Anterior cingulate cortex (tissue), 58 donors: ENCODE measurements at places on chromosomes 1 and 21.
A peak's percentile ranks its signal among the peaks of the same experiment; 100 is the strongest.

GRCh38 chr1:194378517-194378916, 1192.1 kb upstream of the B3GALT2 start:
- no peak for DNase-seq

- no peak for DNase-seq
Measured at GRCh38 chr21:34022627-34023335, 50.6 kb upstream of the MRPS6 start.

DNA sequence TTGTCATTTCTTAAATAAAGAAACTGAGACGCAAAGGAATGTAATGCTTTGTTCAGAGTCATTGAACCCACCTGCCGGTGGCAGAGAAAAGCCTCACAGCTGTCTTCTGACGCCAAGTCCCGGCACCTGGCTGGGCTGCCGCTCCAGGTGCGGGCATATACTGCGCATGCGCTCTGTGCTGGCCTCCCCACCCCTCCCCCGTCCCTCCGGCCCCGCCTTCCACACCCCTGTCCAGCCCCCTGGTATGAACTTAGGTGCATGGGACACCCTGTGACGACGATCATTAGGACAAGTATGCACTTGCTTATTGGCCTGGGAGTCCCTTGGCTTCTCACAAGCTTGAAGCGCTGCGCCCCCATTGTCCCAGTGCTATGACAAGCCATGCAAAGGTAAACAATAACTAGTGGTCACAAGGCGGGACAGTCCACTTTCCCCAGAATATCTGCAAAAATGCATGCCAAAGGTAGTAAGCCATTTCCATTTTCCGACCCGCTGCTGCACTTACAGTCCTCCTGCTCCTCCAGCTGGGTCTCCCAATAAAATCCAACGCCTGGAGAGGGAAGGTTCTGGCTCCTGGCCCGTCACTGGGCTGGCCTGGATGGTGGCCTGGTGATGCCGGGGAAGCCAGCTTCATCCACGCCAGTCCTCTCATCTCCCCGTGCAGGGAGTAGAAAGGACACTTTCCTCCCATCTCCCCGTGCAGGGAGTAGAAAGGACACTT, 100.4 kb downstream of the PSMG1 start:
- no peak for DNase-seq

DNA sequence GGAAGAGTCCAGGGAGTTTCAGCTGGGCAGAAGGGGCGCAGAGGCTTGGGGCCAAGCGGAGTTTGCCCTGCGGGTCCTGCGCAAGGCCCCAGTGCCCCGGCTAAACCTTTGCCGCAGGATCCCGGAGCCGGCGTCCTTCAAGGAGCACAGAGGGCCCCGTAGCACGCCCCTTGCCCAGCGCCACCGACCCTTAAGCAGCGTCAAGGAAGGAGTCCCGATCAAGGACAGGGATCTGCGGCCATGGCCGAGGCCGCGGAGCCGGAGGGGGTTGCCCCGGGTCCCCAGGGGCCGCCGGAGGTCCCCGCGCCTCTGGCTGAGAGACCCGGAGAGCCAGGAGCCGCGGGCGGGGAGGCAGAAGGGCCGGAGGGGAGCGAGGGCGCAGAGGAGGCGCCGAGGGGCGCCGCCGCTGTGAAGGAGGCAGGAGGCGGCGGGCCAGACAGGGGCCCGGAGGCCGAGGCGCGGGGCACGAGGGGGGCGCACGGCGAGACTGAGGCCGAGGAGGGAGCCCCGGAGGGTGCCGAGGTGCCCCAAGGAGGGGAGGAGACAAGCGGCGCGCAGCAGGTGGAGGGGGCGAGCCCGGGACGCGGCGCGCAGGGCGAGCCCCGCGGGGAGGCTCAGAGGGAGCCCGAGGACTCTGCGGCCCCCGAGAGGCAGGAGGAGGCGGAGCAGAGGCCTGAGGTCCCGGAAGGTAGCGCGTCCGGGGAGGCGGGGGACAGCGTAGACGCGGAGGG, 520 bp downstream of the CLIC6 start:
- DNase-seq = no peak

- no peak for DNase-seq
Measured at GRCh38 chr1:87497380-87498203, 168.9 kb downstream of the LMO4 start.

GRCh38 chr1:161106431-161106830, 8.3 kb downstream of the KLHDC9 start:
- DNase-seq = no peak

- no peak for DNase-seq
Measured at GRCh38 chr1:157920748-157921147, 72.7 kb upstream of the KIRREL1 start.

GRCh38 chr1:195908121-195908520, 700.1 kb downstream of the KCNT2 start:
- no peak for DNase-seq

DNA sequence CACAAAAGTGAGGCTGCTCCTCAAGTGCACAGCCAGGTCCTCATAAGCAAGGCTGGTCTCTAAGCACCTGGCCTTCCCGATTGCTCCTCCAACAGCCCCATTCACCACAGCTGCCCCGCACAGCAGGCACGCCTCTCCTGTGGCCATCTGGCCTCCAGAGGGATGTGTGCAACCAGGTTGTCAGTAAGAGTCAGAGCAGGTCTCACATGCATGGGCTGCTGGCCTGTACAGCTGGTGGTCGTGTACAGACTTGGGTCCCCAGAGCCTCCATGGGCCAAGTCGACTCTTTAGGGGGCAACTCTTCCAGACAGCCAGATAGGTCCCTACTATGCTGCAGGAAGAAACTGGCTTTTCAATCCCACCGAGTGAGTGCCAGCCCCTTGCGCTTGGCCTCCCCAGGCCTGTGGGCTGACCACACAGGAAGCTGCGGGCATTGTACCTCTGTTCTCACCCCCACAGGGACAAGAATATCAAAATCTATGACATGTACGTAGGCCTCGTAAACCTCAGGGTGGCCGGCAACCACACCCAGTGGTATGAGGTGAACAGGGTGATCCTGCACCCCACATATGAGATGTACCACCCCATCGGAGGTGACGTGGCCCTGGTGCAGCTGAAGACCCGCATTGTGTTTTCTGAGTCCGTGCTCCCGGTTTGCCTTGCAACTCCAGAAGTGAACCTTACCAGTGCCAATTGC, 1.4 kb downstream of the PRSS38 start:
- DNase-seq = no peak

DNA sequence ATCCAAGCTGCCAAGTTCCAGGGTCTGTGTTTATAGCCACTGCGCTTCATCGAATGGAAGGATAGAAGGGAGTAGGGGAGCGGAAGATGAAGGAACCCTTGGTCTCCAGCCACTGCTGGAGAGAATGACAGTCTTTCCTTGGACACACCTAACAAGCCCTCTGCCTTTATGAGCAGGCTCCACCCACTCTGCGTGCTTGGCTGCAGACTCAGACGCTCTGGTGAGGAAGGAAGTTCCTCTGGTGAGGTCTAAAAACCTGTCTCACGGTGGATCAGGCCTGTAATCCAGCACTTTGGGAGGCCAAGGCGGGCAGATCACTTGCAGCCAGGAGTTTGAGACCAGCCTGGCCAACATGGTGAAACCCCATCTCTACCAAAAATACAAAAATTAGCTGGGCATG, 55.4 kb downstream of the MATN1 start:
- no peak for DNase-seq

DNA sequence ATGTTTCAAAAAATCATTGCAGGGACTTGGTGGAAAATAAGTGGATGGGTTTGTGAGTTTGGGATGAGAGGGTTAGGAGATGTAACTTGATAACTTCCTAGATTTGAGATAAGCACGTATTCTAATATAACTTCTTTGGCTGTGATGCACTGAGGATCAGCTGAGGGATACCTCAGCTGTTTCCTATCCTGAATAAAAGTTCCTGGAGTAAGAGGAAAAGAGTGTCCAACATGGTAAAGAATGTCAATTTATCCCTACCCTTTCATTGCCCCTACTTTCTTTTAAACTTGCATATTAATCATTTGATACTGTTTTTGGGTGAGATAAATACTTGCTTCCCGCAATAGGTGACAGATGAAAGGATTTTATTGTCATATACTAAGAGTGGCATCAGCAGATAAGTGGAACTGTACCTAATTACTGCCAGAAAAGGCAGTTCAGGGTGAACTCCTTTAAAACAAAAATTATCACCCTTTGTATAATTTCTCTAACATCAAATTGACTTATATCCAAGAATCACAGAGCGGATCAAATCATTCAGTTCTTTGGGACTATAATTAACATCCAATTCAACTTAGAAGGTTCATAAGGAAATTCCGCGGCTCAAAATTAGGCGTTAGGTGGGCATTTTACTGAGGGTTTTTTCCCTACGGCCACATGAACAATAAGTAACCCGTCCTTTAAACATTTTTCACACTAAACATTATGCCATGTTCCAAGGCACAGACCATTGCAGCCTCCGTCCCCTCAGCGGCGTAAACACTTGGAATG, 1.4 kb upstream of the SUCO start:
- no peak for DNase-seq

DNA sequence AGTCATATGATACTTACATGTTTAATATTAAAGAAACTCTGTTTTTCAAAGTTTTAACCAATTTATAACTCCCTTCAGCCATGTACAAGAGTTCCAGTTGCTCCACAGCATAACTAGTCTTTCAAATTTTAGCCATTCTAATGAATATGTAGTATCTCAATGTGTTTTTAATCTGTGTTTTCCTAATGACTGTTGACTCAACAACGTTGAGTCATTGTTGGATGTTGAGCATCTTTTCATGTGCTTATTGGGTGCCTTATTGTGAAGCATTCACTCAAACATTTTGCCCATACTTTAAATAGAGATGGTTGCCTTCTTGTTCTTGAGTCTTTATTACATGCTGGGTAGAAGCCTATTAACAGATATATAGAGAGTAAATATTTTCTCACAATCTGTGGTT, 240.2 kb upstream of the LYPLAL1 start:
- no peak for DNase-seq

DNA sequence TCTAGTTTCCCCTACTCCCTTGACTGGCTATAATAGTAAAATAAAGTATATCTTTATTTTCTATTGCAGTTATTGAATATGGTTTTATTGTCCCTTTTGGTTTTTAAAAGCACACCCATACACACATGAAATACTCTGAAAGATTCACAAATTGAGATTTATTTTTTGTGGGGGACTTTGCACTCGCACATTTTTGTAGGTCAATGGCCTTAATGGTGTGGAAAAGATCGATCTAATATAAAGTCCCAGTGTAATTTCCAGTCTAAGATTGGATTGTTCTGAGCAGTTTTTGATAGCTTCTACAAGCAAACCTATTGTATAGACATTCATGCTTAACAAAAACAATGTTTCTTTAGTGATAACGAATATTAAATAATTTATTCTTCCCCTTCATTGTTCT, 59.5 kb upstream of the INSL5 start:
- no peak for DNase-seq

DNA sequence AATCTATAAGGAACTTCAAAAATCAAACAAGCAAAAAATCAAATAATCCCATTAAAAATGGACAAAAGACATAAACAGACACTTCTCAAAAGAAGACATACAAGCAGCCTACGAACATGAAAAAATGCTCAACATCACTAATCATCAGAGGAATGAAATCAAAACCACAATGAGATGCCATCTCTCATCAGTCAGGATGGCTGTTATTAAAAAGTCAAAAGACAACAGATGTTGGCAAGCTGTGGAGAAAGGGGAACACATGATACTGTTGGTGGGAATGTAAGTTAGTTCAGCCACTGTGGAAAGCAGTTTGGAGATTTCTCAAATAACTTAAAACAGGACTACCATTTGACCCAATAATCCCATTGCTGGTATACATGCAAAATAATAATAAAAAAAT, 226.4 kb downstream of the S1PR1 start:
- DNase-seq = no peak

- no peak for DNase-seq
Measured at GRCh38 chr21:24729568-24729967, 877.7 kb downstream of the MRPL39 start.

DNA sequence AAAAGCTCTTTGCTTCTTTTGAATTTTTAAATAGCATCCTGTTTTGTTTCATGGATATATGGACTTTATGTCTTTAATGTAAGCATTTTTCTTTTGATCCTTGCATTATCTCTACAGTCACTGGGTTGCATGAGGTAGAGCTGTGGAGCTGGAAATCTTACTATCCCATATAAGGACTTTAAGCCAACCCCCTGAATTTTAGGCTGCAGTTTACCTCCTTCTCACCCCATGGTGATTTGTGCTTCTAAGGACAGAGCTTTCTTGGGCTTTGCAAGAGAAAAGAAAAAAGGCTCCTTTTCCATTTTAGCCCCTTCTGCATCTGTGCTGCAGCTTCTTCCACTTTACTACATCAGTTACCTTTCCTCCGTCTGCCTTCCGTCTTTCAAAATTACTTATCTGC, 373.8 kb downstream of the HHAT start:
- DNase-seq = no peak

GRCh38 chr1:60904099-60904851, 178.1 kb upstream of the NFIA start:
- DNase-seq = peak; percentile 56

- no peak for DNase-seq
Measured at GRCh38 chr1:84700070-84700469, 9.8 kb upstream of the SSX2IP start.

DNA sequence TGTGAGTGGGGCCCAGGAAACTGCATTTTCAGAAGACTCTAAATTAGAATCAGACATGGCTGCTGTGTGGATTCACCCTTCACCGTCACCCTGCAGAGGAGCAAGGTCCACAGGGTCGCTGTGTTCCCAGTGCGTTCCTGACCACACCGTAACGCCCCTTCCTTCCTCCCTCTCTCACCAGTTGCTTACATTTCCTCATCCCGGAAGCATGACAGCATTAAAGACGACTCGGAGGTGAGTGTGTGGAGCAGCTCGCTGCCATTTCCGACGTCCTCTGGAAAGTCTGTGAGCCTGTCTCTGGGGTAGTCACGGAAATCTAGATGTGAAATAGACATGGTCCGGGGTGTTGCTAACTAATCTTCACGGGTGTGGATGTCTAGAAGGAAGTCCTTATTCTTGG, 45.9 kb downstream of the FAAP20 start:
- no peak for DNase-seq

- DNase-seq = no peak
Measured at GRCh38 chr1:65418522-65419185, 1.8 kb upstream of the LEPR start.

GRCh38 chr21:35925497-35925896, 134.8 kb downstream of the SETD4 start:
- DNase-seq = no peak
